ENCODE measurements at places on chromosomes 16 and 17.

DNA sequence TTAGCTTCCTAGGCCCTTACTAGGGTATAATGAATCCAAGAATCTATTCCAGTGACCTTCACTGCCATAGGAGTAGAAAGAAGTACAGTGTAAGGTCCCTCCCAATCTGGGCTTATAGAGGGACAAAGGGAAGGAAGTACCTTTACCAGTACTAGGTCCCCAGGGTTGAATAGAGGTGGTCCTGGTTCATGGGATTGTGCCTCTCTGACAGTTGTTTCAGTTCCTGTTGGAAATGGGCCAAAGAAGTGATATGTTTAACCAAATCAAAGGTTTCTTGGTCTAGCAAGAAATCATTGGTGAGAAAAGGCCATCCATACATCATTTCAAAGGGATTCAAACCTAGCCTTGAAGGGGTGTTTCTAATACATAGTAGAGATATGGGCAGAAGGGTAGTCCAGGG lies 16.0 kb upstream of the ZNHIT3 start:
- DNase-seq = no peak

- no peak for DNase-seq
Measured at GRCh38 chr16:47375423-47375822, 85.4 kb downstream of the ITFG1 start.

DNA sequence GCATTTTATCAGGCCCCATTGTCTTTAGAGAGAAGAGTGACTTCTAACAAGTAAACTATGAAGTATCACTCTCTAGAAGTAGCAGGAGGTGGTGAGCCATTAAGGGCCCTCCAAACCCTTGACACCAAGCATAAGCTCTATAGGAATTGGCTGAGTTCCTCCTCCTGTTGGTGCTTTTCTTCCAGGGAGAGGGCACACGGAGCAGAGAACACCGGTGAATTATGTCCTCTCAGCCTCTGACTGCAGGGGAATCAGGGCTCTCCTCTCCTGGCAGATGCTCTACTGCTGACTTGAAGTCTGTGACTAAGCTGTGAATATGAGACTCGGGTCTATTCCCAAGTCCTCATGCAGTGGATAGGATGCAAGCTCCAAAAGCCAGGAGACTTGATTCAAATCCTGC lies 32.3 kb downstream of the CHD9 start:
- DNase-seq = no peak

GRCh38 chr16:4847774-4848587 lies 700 bp downstream of the UBN1 start:
- DNase-seq = peak; percentile 79

DNA sequence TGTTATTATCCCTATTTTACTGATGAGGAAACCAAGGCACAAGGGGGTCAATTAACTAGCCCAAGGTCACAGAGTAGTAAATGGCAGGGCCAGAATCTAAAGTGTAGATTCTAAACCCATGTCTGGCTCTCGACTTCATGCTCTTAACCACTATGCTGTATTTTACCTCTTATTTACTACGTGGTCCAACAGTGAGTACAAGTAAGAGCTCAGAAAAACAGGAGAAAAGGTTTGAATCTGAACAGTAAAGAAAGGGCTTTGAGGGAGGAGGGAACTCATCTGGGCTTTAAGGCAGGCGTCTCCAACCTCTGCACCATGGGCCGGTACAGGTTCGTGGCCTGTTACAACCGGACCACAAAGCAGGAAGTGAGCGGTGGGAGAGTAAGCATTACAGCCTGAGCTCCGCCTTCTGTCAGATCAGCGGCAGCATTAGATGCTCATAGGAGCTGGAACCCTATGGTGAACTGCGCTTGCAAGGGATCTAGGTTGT lies 62.9 kb downstream of the SMURF2 start:
- no peak for DNase-seq

DNA sequence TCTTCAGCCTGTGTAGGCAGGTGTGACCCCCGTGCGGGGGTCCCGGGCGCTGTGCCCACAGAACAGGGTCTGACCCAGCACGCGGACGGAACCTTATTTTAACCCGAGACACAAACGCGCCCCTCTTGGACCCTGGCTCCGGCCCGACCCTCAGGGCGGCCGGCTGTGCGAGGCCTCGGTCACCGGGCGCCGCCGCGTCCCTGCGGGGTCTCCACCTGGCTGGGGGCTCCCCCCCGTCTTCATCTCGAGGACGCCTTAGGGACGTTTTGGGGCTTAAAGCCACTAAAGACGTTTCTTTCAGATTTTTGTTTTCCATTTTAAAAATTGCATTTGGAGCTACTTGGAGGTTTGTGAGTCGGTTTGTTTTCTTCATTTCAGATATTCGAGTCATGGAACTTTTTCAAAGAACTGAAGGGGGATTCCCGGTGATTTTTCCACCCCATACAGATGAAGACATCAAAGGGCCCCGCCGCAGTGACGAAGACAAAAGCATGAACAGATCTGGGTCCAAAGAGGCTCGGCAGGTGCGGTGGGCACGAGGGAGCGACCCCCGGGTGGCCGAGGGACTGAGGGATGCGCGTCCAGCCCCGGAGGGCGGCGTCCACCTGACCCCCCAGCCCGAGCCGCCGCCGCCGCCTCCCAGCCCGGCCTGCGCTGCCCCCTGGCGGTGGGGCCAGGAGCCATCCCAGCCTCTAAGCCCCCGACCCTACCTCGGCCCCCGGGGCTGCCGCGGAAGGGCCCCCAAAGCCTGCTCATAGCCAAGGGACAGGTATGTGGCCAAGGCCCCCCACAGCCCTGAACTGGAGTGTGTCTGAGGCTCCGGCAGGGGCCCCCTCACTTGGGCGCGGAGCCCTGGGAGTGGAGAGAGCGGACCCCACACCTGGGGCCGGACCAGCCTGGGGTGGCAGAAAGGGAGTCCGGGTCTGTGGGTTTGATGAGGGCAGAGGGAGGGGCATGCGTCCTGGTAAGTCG lies 3.8 kb upstream of the CD7 start:
- DNase-seq = peak; percentile 31

GRCh38 chr16:84234321-84235241 lies 5.2 kb downstream of the KCNG4 start:
- no peak for DNase-seq

GRCh38 chr17:68867759-68868516 lies 87.3 kb downstream of the ABCA8 start:
- no peak for DNase-seq

GRCh38 chr17:71378741-71379140 lies 742.1 kb upstream of the SOX9 start:
- no peak for DNase-seq

DNA sequence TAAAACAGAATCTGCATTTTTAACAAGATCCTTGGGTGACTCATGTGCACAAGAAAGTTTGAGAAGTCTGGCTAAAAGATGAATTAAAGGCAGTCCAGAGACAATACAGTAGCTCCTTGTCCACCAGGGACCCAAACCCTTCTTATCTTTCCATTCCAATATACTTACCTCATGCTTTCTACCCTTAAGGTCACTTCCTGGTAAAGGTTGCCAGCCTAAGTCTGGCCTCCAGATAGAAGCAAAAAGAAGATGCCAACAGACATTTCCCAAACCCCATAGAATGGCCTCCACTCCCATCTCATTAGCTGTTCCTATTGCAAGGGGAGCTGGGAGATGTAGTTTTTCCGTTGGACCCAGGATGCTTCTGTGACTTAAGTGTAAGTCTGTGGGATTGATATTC lies 101.4 kb upstream of the XYLT1 start:
- DNase-seq = no peak

- no peak for DNase-seq
Measured at GRCh38 chr16:14420721-14421488, 209.2 kb downstream of the PARN start.

GRCh38 chr17:73994946-73995345 lies 208.5 kb upstream of the RPL38 start:
- DNase-seq = no peak

DNA sequence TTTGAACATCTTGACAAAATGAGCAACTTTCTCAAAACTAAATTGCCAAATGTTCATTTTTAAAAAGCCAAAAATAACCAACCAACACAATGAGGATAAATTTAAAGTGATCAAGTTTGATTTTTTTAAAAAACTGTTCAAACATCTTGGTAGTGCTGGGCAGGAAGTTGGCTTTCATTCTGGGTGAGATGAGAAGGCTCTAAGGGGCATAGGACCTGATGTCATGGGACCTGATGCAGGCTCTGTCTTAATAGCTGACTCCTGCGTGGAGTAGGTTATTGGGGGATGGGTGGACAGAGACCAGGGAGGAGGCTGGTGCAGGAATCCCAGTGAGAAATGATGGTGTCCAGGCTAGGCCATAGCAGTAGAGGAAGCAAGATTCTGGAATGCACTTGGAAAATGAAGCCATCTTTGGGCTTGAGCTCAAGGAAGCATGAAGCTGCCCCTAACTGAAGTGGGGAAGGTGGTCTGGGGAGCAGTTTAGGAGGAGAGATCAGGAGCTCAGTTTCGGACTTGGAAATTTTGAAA lies 20.4 kb downstream of the NLRC5 start:
- DNase-seq = no peak

GRCh38 chr17:65637786-65638185 lies 76.3 kb upstream of the AXIN2 start:
- DNase-seq = no peak

DNA sequence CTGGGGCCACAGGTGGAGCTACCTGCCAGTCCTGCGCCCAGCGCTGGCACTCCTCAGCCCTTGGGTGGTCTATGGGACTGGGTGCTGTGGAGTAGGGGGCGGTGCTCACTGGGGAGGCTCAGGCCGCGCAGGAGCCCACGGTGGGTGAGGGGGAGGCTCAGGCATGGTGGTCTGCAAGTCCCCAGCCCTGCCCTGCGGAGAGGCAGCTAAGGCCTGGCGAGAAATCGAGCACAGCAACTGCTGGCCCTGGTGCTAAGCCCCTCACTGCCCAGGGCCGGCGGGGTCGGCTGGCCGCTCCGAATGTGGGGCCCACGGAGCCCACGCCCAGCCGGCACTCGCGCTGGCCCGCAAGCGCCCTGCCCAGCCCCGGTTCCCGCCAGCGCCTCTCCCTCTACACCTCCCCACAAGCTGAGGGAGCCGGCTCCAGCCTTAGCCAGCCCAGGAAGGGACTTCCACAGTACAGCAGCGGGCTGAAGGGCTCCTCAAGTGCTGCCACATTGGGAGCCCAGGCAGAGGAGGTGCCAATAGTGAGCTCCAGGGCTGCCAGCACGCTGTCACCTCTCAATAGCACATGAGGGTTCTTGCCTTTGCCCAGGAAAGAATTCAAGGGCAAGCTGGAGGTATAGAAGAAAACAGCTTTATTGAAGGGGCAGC lies 11.0 kb upstream of the EEF2KMT start:
- no peak for DNase-seq

- DNase-seq = no peak
Measured at GRCh38 chr16:69204172-69204571, 17.2 kb downstream of the SNTB2 start.
